ENCODE measurements at places on chromosomes 2 and 18. TPM values are rescaled to one million over a fixed set of nuclear protein-coding genes. Genes with fewer than 3 reads are reported as not detected.

GRCh38 chr2:48508461-48509124 is 21.4 kb upstream of the STON1 start:
- H3K4me1 ChIP-seq: peaks cover 18% of the 10 kb centered on the region
- H3K36me3 ChIP-seq: peaks cover 25% of the 10 kb centered on the region

- no peak overlapping the region for H3K4me3 ChIP-seq
- H3K27me3 ChIP-seq: no peaks in the 10 kb centered on the region
- peaks cover 7% of the 10 kb centered on the region for H3K4me1 ChIP-seq
- DNase-seq: peak; percentile 6
- no peak overlapping the region for H3K27ac ChIP-seq
Observed at GRCh38 chr2:236653863-236654262, 84.2 kb downstream of the ACKR3 start.

GRCh38 chr2:1283871-1284270 is 129.4 kb upstream of the TPO start:
- peaks cover 9% of the 10 kb centered on the region for H3K27me3 ChIP-seq
- no peak for DNase-seq
- no peaks in the 10 kb centered on the region for H3K4me1 ChIP-seq
- no peak overlapping the region for H3K4me3 ChIP-seq
- H3K27ac ChIP-seq: no peak overlapping the region

- H3K27me3 ChIP-seq: no peaks in the 10 kb centered on the region
- H3K27ac ChIP-seq: no peak overlapping the region
- H3K36me3 ChIP-seq: peaks cover 18% of the 10 kb centered on the region
- DNase-seq: no peak
Observed at GRCh38 chr2:173137610-173138009, 62.0 kb downstream of the MAP3K20 start.

GRCh38 chr2:204415406-204416181 is 129.7 kb upstream of the PARD3B start:
- H3K4me3 ChIP-seq: no peak overlapping the region
- no peaks in the 10 kb centered on the region for H3K27me3 ChIP-seq

DNA sequence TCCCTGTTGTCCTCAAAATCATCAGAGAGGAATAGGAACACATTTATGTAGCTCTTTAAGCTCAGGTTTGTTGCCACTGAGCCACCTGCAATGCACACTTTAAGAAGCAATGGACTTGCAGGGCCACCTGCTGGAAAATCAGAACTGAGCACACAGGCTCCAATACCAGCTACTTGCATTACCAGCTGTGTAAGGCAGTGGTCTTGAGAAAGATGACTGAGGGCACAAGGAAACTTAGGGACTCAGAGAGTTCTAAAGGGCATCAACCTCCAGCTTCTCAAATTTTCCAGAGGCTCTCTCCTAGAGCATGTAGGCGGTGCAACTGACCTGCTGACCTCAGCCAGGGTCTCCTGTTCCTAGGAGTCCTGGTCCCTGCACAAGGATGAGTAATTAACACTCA is 2.5 kb upstream of the CNDP2 start:
- DNase-seq: no peak
- peaks cover 24% of the 10 kb centered on the region for H3K4me1 ChIP-seq
- H3K27me3 ChIP-seq: peaks cover 2% of the 10 kb centered on the region
- H3K4me3 ChIP-seq: no peak overlapping the region
- no peak overlapping the region for H3K27ac ChIP-seq

- H3K36me3 ChIP-seq: no peaks in the 10 kb centered on the region
- no peak overlapping the region for H3K4me3 ChIP-seq
- H3K27ac ChIP-seq: no peak overlapping the region
- DNase-seq: no peak
- H3K27me3 ChIP-seq: peaks cover 25% of the 10 kb centered on the region
- H3K4me1 ChIP-seq: no peaks in the 10 kb centered on the region
Observed at GRCh38 chr2:126802774-126803433, 95.8 kb upstream of the TEX51 start.

DNA sequence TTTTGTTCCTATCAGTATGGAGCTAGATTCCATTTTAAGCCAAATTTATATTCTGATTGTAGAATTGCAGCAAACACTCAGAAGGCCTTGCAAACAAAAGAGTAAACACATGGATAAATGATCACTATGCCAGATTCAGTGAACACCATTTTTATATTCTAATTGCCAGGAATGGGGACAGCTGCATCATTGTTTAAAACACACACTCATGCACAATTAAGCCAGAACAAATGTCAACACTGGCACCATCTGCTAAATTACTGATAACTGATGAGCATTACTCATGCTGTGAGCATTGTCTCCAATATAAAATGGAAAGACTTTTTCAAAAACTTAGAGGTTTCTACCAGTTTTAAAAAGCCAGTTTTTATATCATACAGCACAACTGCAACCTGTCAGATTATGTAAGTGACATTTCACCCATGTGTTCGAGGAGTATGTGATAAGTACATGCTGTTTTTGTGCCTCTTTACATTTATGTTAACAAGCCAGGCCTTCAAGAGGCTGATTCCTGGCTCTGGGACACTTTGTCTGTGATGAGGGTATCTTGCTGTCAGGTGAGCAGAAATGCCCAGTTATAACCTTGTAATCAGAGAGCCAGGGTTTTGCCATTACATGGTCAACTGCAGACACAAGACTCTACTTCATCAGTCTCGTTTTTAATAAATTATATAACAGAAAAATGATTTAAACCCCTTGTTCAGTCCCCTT is 4.4 kb upstream of the ST8SIA5 start:
- H3K4me1 ChIP-seq: peaks cover 9% of the 10 kb centered on the region
- no peaks in the 10 kb centered on the region for H3K36me3 ChIP-seq
- no peak for DNase-seq

GRCh38 chr18:40055262-40055661 is 1899.8 kb upstream of the PIK3C3 start:
- H3K4me1 ChIP-seq: no peaks in the 10 kb centered on the region
- H3K4me3 ChIP-seq: no peak overlapping the region
- no peak overlapping the region for H3K27ac ChIP-seq
- DNase-seq: no peak
- no peaks in the 10 kb centered on the region for H3K36me3 ChIP-seq

- no peak overlapping the region for H3K4me3 ChIP-seq
- H3K27me3 ChIP-seq: peaks cover 7% of the 10 kb centered on the region
- no peak overlapping the region for H3K27ac ChIP-seq
- no peak for DNase-seq
- H3K36me3 ChIP-seq: no peaks in the 10 kb centered on the region
- peaks cover under 1% of the 10 kb centered on the region for H3K4me1 ChIP-seq
Observed at GRCh38 chr2:218192902-218193430, 24.0 kb upstream of the ARPC2 start.

GRCh38 chr2:153890576-153890975 is 18.9 kb downstream of the GALNT13 start:
- H3K27me3 ChIP-seq: no peaks in the 10 kb centered on the region
- no peak overlapping the region for H3K27ac ChIP-seq
- no peaks in the 10 kb centered on the region for H3K36me3 ChIP-seq
- H3K4me1 ChIP-seq: peaks cover 31% of the 10 kb centered on the region
- H3K4me3 ChIP-seq: no peak overlapping the region

DNA sequence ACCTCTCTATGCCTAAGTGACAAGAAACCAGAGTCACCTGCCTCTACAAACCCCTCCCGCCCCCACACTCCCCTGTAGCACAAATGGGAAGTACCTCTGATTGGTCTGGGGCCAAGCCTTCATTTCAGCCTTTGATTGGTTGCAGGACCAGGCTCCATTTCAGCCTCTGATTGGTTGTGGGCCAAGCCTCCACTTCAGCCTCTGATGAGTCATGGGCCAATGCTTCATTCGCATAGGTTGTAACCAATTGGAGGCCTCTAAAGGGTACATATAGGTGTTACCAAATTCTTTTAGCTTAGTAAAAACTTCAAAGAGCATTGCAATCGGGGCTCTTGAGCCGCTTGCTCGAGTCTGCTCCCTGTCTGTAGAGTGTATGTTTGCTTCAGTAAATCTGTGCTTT is 25.0 kb downstream of the CCDC102B start:
- H3K27ac ChIP-seq: no peak overlapping the region
- no peaks in the 10 kb centered on the region for H3K27me3 ChIP-seq
- no peaks in the 10 kb centered on the region for H3K4me1 ChIP-seq
- H3K36me3 ChIP-seq: no peaks in the 10 kb centered on the region

GRCh38 chr2:64488050-64488974 is 34.4 kb downstream of the LGALSL start:
- peak; percentile 83 for DNase-seq
- no peak overlapping the region for H3K27ac ChIP-seq
- peaks cover 2% of the 10 kb centered on the region for H3K4me1 ChIP-seq
- no peaks in the 10 kb centered on the region for H3K27me3 ChIP-seq
- H3K36me3 ChIP-seq: no peaks in the 10 kb centered on the region

DNA sequence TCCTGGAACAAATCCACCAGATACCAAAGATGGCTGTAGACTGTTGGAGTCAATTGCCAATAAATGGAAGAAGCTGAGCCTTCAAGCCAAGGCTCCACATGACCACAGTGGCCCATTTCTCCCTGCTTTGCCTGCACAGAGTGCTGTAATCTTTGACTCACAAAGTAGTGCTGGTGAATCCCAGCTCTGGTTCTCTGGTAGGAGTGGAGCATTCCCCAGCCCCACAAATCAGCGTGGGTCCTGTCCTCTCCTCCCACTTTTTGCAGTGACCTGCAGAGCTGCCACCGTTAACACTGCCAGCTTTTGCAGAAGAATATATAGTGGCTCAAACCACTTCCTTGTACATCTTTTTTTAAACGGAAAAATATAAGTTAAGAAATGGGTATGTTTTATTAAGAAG is 93.9 kb downstream of the MGAT5 start:
- no peak for DNase-seq
- H3K36me3 ChIP-seq: peaks cover 13% of the 10 kb centered on the region
- H3K4me1 ChIP-seq: peaks cover 3% of the 10 kb centered on the region
- no peaks in the 10 kb centered on the region for H3K27me3 ChIP-seq
- H3K4me3 ChIP-seq: no peak overlapping the region

DNA sequence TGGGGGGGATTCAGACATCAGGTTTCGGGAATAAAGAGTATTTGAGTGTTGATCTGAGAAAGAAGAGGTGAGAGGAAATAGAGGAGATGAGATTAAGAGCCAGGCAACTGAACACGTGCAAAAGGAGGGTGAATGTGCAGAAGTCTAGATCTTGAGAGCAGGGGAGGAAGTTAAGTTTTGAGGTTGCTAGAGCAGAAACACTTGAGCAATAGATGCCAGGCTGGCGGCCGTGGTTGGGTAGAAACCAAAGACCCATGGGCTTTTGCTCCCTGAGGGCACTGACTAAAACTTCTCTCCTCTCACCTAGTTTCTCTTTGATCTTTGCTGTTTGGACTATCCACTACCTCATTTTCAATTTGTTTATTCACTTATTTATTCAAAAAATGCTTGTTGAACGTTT is 116.0 kb downstream of the CDC42EP3 start:
- H3K36me3 ChIP-seq: no peaks in the 10 kb centered on the region
- no peak overlapping the region for H3K4me3 ChIP-seq
- no peaks in the 10 kb centered on the region for H3K27me3 ChIP-seq
- peaks cover 24% of the 10 kb centered on the region for H3K4me1 ChIP-seq
- H3K27ac ChIP-seq: no peak overlapping the region
- DNase-seq: no peak

GRCh38 chr2:1150724-1151511 is 200.3 kb downstream of the SNTG2 start:
- no peaks in the 10 kb centered on the region for H3K36me3 ChIP-seq
- H3K27me3 ChIP-seq: peaks cover 9% of the 10 kb centered on the region
- H3K27ac ChIP-seq: no peak overlapping the region
- no peak overlapping the region for H3K4me3 ChIP-seq
- H3K4me1 ChIP-seq: no peaks in the 10 kb centered on the region
- DNase-seq: no peak

DNA sequence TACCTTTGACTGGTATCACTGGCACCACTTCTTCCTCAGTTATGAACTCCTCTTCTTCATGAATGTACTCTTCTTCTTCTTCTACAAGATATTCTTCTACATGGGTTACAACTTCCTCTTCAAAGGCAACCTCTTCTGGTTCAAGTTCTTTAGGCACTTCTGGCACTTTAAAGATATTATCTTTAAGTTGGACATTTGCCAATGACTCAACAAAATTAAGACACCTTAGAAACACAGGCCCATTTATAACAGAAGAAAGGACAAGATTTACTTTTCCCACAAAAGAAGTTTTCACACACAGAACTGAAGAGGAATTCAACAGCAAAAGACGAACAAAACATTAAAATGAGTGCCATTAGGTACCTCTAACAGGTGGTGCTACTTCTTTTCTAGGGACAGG is 127.3 kb downstream of the TTN start:
- no peak overlapping the region for H3K27ac ChIP-seq
- H3K4me3 ChIP-seq: no peak overlapping the region
- no peaks in the 10 kb centered on the region for H3K4me1 ChIP-seq
- DNase-seq: no peak
- no peaks in the 10 kb centered on the region for H3K36me3 ChIP-seq

DNA sequence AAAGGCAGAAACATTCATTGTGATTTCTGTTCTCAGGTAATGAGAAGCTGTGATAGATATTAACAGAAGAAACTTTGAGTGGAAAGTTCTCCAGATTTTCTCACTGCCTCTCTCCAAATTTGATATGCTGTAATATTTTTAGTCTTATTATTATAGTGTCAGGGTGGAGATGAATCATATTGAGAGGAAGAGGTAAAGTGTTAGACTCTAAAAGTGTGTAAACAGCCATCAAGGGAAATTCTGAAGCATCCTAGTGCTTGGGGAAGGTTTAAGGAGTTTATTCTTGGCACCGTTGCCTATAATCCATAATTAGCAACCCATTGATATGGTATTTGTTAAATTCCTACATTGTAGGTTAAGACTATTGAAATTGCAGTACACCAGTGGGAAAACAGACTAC is 104.7 kb upstream of the NABP1 start:
- H3K4me1 ChIP-seq: peaks cover 31% of the 10 kb centered on the region
- H3K27ac ChIP-seq: no peak overlapping the region
- no peak for DNase-seq

- no peak overlapping the region for H3K4me3 ChIP-seq
- H3K36me3 ChIP-seq: peaks cover 62% of the 10 kb centered on the region
- no peak for DNase-seq
- H3K4me1 ChIP-seq: no peaks in the 10 kb centered on the region
Observed at GRCh38 chr2:177471990-177472389, 79.4 kb downstream of the AGPS start.

DNA sequence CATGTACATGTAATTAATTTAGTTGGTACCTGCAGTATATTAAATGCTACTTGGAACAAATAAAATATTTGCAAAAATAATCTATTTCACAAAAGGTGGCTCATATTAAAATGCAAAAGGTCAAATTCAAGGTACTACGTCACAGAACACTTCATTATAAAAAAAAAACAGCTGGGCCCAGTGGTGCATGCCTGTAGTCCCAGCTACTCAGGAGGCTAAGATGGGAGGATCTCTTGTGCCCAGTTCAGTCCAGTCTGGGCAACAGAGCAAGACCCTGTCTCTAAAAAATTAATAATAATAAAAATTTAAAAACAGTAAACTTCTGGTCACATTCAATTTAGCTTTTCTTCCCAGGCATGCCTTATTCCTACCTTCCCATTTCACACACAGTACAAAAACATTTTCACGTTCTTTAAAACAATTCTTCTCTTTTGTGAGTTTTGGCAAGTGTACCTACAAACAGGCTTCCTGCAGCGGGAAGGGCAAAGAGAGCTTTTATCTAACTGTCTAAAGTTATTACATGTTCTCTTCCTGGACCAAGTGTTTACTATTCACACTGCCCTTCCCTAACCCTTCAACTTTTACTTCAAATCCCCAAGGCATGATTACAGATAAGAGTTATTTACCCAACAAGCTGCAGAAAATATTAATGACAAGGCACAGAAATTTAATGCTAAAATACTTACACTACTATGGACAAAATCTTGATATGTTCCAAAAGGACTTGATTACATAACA is 10.7 kb downstream of the BAZ2B start:
- no peak overlapping the region for H3K4me3 ChIP-seq
- H3K27me3 ChIP-seq: no peaks in the 10 kb centered on the region
- H3K36me3 ChIP-seq: no peaks in the 10 kb centered on the region

ACTG2 gene
- 10.0 TPM for total RNA-seq

LRP1B gene
- 1.7 TPM for total RNA-seq

DNAH6 gene
- 1.3 TPM for total RNA-seq

CHRNG gene
- total RNA-seq: not detected

AOX1 gene
- 2.2 TPM for total RNA-seq

FBXO48 gene
- 0.77 TPM for total RNA-seq

KCNF1 gene
- 0.83 TPM for total RNA-seq
